Posterior cingulate gyrus (tissue), 11 donors: ENCODE measurements at places on chromosomes 2 and 18.

GRCh38 chr2:203594541-203594940 is 59.4 kb upstream of the RAPH1 start:
- DNase-seq = no peak

DNA sequence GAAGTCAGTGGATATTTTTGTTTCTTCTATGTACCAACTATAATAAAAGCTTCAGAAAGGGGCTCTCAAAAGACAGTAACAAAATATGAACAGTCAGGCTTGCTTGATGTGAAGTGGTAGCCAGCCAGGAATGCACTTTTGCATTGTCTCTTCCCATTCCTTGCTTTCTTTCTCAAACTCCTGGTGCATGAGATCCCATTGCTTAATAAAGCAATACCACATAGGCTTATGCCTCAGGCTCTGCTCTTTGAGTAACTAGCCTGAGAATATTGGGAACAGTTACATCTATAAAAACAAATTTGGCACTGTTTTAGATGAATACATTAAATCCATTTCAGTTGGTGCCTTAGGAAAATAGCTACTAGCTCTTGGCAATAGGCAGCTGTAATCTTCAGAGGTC is 62.6 kb upstream of the ST6GAL2 start:
- DNase-seq = no peak

DNA sequence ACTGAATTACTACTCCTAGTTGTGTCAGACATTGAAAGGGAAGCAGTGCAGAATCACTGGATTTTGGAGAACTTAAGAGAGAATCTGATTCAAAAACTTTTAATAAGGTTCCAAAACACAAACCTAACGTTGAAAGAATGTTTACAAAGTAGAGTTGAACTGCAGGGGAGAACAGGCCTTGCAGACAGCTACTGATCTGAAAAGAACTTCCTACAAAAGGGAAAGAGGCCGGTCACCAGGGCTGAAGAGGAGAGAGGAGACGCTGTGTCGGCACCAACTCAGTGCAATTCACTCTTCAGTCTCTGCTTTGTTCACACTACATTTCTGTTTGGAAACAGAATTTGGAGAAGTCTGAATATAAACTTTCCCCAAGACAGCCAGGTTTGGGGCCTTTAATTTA is 124.0 kb downstream of the GAREM1 start:
- DNase-seq = peak; percentile 32

DNA sequence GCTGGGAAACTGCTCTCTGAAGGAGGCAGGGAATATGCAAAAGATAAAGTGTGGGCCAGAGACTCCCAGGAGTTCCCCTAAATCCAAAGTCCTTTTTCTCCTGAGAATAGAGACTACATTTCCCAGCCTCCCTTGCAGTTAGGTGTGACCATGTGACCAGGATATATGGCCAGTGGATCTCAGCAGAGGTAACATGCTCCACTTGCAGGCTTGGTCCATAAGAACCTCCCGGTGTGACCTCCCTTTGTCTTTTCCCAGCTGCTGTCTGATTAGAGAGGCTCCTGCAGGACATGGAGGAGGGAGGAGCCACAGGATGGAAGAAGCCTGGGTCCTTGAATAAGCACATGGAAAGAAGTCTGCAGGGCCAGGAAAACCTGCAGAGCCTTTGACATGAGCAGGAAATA is 76.2 kb downstream of the TGFA start:
- no peak for DNase-seq

DNA sequence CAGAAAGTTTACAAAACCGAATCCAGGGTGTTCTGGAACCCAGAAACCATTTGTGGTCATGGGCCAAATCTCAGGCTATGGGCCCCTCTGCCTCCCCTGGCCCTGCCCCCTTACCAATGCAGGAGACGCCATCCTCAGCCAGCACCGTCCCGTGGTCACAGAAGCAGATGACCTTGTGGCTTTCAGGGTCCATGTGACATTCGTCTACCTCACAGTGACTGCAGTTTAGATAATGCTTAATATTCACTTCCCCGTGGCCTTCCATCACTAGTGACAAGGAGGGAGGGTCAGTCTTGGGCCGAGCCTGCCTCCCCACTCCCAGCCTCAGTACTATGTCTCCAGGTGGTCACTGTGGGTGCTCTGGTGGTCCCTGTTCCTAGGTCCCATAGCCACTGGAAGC is 111.6 kb downstream of the CLIP4 start:
- DNase-seq = no peak

DNA sequence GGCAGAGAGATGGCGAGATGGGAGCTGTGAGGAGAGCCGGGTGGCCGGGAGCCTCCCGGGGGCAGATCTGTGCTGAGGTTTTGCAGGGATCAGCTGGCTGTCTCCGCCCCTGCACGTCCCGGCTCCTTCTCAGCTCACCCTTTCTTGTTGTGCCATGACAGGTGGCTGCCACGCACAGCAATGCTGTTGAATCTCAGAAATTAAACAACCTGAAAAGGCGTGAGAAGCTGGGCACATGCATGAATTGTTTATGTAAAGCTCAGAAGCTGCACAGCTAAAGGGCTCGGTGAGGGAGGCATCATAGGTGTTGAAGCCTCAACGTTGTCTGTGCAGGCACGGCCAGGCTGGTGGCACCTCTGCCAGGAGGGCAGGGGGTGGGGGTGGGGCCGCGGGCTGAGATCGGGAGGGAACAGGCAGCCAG is 858 bp upstream of the RTP5 start:
- DNase-seq = no peak

DNA sequence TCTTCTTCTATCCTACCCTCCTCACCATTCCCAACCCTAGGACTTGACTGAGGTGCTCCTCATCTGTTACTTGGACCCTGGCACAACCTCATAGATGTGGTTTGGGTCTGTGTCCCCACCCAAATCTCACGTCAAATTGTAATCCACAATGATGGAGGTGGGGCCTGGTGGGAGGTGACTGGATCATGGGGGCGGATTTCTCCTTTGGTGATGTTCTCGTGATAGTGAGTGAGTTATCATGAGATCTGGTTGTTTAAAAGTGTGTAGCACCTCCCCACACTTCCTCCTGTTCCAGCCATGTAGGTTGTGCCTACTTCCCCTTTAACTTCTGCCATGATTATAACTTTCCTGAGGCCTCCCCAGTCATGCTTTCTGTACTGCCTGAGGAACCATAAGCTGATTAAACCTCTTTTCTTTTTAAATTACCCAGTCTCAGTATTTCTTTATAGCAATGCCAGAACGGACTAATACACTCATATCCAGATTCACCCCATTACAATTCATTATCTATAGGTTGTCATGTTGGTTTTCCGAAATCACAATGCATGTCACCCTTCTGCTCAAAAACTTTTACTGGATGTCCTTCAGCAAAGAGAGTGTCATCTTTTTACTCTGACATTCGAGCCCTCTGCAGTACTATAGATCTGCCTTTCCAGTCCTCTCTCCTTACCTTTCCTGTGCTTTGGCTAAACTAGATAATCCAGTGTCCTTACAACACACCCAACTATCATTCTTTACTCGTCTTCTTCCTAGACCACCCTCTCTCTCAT is 45.7 kb downstream of the APOB start:
- DNase-seq = no peak

- DNase-seq = no peak
Measured at GRCh38 chr2:98465456-98466226, 21.0 kb downstream of the INPP4A start.

- DNase-seq = no peak
Measured at GRCh38 chr2:160399880-160400279, 93.7 kb downstream of the RBMS1 start.

GRCh38 chr2:142681952-142682351 is 195.5 kb upstream of the KYNU start:
- no peak for DNase-seq

GRCh38 chr2:46537624-46538295 is 58.4 kb downstream of the TMEM247 start:
- DNase-seq = no peak

- no peak for DNase-seq
Measured at GRCh38 chr18:59272891-59273758, at the start of gene RAX. Gene RAX (minus strand): TSS chr18:59273454. CDS start chr18:59273206, 248 bp downstream.

DNA sequence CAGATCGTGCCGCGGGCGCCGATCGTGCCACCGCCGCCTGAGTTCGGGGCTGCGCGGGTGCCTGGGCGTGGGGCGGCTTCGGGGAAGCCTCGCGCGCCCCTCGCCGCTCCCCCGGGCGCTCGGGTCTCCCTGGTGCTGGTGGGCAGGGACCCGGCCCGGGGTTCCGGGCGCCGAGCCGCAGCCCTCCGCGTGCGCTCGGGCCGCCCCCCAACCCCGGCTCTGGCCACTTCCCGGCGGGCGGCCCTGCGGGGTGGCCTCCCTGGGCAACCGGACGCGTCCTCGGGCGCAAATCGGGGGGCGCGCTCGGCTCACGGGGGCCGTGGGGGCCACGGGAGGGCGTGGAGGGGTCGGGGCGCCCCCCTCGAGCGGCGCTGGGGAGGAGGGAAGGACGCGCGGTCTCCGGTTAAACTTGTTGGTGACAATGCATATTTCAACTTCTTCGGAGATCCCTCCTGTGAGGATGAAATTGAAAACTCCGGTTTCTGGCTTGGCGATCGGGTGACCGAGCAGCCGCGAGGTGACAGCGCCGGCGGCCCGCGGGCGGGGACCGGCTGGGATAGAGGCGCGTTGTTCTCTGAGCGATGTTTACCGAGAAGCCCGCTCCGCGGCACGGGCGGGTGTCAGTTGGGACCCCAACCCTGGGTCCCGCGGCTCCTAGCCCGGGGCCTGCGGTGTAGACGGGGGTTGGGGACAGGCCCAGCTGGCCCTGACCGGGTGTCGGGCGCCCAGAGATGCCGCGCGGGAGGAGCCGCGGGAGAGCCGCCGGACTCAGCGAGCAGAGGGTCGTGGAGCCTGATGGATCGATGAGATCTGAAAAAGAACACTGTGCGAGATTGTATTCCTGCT is 676 bp downstream of the SH3BP4 start:
- no peak for DNase-seq

DNA sequence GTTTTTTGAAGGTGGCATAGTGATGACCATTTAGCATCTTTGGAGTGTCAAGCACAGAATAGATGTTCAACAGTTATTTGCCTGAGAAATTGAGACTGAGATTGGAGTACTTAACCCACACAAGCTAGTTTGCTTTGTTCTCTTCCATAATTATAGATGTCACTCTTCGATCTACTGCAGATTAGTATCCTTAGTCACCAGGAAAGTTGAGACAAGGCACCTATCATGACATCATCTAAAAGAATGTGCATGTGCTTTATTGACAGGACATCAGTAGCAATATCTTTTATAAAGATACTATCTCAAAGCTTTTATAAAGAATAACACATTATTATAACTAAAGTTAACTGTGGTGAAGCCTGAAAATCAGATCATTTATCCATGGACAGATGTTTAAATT is 6.4 kb downstream of the VRK2 start:
- no peak for DNase-seq

DNA sequence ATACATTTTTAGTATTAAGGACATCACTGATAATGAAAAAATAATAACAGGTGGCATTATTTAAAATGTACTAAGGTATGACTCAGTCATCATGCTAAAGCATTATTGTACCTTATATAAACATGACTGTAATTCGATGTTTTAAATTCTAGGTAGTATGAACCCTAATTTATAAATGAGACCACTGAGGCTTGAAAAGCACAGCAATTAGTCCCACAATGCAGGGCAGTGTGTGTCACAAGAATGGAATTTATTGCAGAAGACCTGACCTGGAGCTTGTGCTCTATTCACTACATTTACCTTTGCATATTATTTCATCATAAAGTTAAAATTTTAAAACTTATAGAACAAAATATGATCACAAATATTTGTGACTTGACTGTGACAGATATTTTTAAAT is 358.5 kb upstream of the DSEL start:
- no peak for DNase-seq

GRCh38 chr2:43024515-43025011 is 201.8 kb downstream of the ZFP36L2 start:
- DNase-seq = peak; percentile 53

DNA sequence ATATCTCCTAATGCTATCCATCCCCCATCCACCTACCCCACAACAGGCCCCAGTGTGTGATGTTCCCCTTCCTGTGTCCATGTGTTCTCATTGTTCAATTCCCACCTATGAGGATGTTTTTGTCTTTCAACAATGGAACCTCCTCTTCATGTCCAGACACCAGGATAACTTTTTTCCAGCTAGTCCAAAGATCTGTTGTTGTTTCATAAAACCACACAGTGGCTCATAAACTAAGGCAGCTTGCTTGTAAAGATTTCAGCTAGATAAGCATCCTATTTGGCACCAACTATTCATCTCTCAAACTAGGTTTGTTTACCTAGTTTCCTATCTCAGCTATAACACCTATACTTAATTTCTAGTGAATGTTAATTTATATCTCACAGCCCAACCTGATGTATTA is 937.7 kb downstream of the TRIB2 start:
- no peak for DNase-seq

GRCh38 chr2:232852676-232853075 is 17.4 kb upstream of the SNORC start:
- no peak for DNase-seq

DNA sequence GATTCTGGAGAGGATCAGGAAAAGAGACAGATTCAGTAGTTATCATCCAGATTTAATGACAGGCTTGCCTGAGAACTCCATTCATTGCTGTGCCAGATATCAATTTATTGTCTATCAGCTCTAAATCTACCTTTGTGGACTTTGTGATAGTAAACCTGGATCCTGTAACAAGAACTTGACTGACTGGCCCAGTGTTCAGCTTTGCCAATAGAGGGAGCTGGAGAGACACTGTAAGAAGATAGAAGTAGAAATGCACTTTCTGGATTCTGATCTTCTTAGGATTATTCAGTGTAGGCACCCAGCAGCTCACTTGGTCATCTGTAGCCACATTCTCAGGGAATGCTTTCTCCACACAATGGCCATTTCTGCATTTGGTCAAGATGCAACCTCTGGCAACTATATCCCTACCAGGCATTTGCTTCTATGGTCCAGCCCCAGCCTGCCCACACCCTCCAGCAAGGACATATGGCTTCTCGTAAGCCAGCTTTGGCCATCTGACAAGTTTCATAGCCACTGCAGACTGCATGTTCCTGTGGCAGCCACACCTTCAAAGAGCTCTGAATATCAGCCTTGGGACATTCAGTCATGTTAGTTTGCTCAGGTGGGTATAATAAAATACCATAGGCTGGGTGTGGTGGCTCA is 6.1 kb upstream of the SERPINB8 start:
- DNase-seq = peak; percentile 40

DNA sequence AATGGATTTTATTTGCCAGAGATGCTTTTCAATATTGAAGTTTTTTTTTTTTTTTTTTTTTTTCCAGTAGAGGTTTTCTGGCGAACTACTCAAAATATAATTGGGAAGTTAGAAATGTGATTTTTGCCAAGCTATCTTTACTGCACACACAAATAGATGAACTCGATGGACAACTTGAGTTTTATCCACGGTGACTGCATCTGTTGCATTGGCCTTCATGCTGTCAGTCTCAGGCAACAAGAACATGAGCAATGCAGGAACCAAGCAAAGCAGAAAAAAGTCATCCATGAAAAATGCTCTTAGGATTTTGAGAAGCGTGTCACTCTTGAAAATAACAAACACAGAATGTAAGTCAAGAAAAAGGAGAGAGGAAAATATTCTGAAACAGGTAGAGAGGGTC is 22.7 kb upstream of the HDAC4 start:
- DNase-seq = no peak
